ENCODE measurements at places on chromosomes 7 and 10.

GRCh38 chr10:99941942-99942820, 67.6 kb downstream of the DNMBP start:
- DNase-seq = no peak

GRCh38 chr10:43765516-43765915, 116.8 kb upstream of the ZNF32 start:
- DNase-seq = no peak

- DNase-seq = no peak
Measured at GRCh38 chr7:74617180-74617744, 40.3 kb upstream of the GTF2I start.

- DNase-seq = no peak
Measured at GRCh38 chr10:30158325-30158960, 99.1 kb upstream of the JCAD start.

GRCh38 chr7:121045090-121045489, 56.6 kb downstream of the CPED1 start:
- DNase-seq = no peak

GRCh38 chr10:18205098-18205834, 65.0 kb downstream of the CACNB2 start:
- no peak for DNase-seq

DNA sequence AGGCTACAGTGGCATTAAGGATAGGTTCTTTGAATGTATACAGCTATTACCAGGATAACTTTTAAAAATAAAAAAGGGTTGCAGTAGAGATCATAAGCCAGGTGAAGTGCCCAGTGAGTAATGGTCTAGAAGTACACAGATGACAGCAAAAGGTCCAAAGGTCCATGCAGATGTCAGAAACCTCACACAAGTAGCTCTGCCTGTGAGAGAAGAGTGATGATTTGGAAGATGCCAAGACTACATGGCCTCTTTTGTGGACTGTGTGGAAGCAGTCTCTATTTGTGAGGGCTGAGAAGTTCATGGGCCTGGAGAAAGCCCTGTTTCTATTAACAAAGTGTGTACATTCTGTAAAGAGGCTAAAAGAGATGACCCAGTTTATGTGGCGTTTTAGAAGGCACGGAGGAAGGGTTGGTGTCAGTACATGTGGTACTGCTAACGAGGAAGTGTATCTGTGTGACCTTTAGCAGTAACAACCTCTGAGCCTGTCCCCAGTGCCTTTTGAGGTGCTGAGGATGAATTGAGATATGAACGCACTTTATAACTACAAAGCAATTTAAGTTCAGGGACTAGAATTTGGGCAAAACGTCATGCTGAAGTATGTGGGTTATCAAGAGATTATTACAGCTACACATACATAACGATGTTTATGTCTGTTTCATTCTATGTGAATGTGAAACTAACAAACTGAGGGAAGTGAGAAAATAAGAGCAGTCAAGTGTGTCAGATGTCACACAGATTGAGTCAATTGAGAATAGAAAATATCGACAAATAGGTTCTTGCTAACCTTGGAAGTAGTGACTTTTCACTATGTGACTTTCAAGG, 7.6 kb downstream of the CYCS start:
- DNase-seq = no peak

- DNase-seq = no peak
Measured at GRCh38 chr7:90111-91063, 102.0 kb upstream of the FAM20C start.

DNA sequence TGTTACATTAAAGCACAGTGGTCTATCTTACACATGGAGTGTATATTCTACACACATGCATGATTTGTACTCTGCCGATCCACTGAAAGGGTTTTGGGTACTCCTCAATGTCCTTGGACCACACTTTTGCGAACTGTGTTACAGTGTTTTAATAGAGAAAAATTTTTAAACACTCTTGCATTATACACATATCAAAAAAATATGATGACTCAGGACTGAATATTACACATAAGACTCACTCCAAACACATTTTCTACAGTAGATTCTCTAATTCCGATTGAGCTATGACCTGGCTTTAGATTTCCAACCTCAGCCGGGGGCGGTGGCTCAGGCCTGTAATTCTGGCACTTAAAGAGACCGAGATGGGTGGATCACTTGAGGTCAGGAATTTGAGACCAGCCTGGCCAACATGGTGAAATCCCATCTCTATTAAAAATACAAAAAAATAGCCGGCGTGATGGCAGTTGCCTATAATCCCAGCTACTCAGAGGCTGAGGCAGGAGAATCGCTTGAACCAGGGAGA, 222.4 kb downstream of the CACNA2D1 start:
- DNase-seq = no peak
